CD4-positive, alpha-beta T cell treated with Interferon gamma for 1 hour (primary cell): ENCODE measurements at places on chromosomes 7 and 10.
A peak's percentile ranks its signal among the peaks of the same experiment; 100 is the strongest.

- no peak for DNase-seq
Observed at GRCh38 chr10:13526948-13527863, 1.6 kb downstream of the BEND7 start.

DNA sequence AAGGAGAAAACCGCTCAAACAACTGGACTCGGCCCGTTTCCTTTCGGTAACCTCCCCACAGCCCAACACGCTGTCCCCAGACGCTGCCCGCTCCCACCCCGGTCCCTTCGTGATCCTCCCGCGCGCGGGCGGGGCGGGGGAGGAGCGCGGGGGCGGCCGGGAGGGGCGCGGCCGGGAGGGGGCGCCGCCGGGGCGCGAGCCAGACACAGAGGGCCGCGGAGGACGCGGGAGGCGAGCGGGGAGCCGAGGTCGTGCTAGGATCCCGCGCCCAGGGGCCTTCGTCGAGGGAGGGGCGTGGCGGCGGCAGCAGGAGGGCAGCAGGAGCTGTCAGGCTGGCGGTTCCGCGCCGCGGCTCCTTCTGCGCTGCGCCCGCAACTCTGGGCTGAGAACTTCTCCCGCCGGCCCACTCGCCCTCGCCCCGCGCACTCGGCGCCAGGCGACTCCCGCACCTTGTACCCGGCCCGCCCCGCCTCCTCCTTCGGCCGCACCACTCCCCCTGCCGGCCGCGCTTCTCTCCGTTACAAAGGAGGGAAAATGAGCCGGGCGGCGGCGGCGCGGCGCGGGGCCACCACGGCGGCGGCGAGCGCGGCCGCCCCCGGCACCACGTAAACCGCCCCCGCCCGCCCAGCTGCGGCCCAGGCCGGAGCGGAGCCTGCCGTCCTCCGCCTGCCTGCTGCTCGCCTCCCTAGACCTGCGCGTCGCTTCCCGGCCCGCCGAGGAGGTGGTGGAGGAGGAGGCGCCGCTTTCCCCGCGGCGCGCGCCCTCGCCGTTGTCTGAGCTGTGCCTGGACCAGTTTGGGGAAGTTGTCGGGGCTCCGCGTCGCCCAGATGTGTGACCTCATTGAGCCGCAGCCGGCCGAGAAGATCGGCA is at the start of gene CDK14:
TSS of gene CDK14 (plus strand) at position 521 of the 870 bp plus-strand sequence. CDS start at position 828, 307 bp downstream.
- DNase-seq = peak; percentile 80

- no peak for DNase-seq
Observed at GRCh38 chr10:28242555-28243204, 60.2 kb downstream of the MPP7 start.

- no peak for DNase-seq
Observed at GRCh38 chr7:71477441-71477840, 345.5 kb downstream of the GALNT17 start.

- DNase-seq = no peak
Observed at GRCh38 chr10:3525832-3526449, 259.1 kb downstream of the KLF6 start.

- DNase-seq = no peak
Observed at GRCh38 chr7:56291-56913, 136.0 kb upstream of the FAM20C start.

- no peak for DNase-seq
Observed at GRCh38 chr7:103989785-103990767, 618 bp upstream of the RELN start.

GRCh38 chr10:64732372-64732957 is 1211.3 kb downstream of the REEP3 start:
- no peak for DNase-seq

GRCh38 chr7:25069900-25070443 is 55.1 kb downstream of the CYCS start:
- peak; percentile 36 for DNase-seq
